ENCODE measurements at places on chromosomes 7 and 10.
A peak's percentile ranks its signal among the peaks of the same experiment; 100 is the strongest.

- no peak for DNase-seq
These were observed 286.6 kb upstream of the MAGI2 start for GRCh38 chr7:79740076-79740475.

GRCh38 chr10:73044378-73045285 is 52.0 kb downstream of the P4HA1 start:
- DNase-seq, result no peak

- no peak for DNase-seq
These were observed 60.8 kb downstream of the DLG5 start for GRCh38 chr10:77865580-77866324.

DNA sequence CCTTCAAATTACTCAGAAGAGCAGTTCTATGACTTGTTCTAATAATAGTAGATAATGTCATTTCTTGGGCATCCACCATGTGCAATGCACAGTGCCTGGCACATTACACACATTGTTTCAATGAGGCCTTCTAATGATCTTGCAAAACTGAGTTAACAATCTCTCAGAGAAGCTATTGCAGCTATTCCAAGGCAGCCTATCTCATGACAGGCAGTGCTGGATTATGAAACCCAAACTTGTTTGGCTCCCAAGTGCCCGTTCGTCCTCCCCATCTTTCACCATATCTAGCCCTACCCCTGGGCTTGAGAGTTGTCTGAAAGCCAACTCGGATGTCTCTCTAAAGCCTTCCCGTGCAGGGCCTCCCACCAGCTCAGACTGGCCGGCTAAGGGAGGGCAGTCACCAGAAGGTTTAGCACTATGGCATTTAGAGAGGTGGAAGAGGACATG is 405.1 kb downstream of the PLXNA4 start:
- no peak for DNase-seq

DNA sequence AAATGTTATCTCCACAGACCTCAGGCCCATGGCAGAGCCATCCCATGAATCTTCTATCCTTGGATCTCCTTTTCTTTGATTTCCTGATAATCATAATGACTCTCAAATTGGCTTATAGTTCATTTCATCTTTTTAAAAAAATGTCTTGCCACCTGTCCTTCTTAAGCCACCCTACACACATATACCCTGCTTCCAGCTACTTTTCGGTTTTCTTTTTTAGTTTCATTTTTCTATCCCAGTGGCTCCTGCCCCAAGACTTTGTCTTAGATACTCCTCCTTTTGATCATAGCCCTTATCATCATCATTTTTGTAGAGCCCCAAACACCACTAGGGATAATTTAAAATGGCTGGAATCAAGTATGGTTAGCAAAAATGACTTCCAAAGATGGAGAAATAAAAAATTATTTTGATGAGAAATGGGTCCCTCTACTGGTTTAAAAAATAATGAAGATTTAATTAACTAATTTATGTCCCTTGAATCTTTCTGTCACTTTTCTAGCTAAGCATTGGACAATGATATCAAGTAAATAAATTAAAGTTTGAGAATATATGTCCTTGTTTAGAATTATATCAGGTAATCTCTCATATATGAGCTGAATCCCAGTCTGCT is 277.3 kb upstream of the SEMA3D start:
- DNase-seq, result peak; percentile 42

GRCh38 chr10:122307669-122308416 is 36.7 kb downstream of the BTBD16 start:
- DNase-seq, result peak; percentile 57

DNA sequence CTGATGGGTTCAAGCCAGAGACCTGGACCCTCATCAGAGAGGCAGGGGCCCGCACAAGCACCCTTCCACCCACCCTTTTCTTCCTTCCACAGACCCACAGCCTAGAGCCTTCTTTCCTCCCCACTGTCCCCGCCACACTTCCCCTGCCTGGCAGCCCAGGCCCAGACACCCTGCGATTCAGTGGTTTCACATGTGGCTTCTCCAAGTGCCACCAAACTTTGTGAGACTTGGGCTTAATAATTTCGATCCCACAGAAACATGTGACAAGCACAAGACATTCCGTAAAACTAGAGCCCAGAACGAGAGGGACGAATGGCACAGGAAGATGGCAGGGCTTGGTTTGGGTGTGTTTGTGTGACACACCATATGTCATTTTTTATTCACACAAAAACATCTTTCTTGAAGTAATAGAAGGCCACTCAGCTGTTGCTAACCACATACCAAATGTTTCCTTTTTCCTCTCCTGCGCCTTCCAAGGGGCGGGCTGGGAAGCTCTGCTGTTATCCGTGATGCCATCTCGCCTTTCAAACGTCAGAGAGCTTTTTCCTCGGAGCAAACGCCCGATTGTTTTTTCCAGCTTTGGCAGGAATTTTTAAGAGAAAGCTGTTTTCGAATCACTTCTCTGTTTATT is 162.9 kb downstream of the GRK5 start:
- DNase-seq, result peak; percentile 47

All from NAMALWA (cell line).